ENCODE measurements at places on chromosomes 1 and 21. TPM values are rescaled to one million over a fixed set of nuclear protein-coding genes. Genes with fewer than 3 reads are reported as not detected.

DNA sequence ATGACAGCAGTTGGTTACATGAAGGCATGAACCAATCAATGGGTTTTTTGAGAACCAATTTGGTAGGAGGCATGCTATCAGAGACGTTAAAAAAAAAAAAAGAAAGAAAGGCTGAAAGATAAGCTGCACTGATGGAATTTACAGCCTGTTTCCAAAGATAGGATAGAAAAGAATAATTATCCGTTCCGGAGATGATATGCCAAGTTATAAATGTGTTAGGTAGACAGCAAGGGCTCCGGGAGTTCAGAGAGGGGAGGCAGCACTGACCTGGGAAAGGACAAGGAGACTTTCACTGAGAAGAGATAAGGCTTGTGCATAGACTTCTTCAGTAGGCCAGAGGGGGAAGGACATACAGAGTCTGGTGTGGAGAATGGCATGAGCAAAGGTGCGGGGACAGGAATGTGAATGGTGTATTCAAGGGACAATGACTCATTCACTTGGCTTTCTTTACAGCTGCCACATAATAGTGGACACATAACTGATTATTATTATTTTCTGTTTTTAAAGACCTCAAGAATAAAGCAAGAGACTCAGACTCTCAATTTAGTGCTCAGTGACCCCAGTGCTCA is 24.8 kb upstream of the ACBD6 start:
- DNase-seq, result no peak

- no peak for DNase-seq
These were observed 124.5 kb upstream of the GALNT2 start for GRCh38 chr1:229942501-229942900.

DNA sequence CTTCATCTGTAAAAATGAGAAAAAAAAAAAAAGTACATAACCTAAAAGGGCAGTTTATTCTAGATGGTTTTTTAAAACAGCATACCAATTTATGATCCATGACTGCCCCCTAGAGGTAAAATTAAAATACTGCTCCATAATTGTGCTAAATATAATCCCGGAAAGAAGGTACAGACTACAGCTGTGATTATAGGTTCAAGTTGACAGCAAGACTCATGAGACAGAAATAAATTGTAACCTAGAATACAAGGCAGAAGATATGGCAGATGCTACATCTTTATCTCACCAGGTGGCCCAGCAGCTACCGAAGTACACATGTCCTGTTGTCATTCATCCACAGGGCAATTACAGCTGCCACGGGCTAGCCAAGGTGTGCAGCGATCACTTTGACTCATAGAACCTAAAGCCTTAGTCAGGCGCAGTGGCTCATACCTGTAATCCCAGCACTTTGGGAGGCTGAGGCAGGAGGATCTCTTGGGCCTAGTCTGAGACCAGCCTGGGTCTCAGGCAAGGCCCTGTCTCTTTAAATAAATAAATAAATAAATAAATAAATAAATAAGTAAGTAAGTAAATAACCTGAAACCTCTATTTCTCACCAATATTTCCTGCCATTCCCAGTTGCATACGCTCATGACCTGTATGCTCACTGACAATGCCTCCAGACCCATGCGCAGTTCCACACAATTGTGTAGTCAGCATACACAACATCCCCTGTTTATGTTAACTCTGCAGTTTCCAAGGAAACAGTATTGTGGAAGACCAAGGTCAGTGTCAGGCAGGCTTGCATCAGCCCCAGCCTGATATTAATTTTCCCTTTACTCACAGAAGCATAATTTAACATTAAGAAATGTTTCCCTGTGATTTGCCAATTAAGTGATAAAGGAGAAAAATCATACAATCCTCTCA is 18.3 kb upstream of the PPIE start:
- DNase-seq, result peak; percentile 51

GRCh38 chr1:42757892-42758275 is 8.9 kb downstream of the P3H1 start:
- DNase-seq, result no peak

DNA sequence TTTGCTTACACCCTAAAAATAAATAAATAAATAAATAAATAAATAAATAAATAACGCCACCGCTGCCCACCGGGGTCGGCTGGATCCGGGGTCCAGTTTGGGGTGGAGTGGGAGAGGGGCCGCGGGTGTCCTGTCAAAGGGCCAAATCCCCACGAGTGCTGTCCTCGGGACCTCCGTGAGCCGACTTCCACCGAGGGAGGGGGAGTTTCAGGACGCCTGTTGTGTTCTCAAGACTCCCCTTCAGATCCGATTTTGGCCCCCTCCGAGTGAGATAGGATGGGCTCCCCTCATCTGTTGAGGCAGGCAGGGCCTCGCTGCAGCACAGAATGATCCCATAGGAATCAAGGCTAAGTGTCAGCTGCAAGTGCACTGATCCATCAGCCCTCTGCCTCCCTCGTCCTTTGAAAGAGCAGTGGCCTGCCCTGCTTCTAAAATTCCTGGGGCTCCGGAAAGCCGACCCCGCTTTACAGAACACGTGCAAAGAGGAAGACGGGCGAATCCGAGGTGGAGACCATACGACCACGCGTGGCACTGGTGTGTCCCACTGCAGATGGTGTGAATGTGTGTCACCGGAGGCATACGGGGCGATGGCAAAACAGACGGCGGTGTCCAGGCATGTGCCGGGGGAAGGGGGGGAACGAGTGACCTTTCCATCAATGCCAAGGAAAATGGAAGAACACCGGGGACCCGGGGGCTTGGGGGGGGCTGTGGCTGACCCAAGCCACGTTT is 3880.5 kb downstream of the SRGAP2C start:
- no peak for DNase-seq

DNA sequence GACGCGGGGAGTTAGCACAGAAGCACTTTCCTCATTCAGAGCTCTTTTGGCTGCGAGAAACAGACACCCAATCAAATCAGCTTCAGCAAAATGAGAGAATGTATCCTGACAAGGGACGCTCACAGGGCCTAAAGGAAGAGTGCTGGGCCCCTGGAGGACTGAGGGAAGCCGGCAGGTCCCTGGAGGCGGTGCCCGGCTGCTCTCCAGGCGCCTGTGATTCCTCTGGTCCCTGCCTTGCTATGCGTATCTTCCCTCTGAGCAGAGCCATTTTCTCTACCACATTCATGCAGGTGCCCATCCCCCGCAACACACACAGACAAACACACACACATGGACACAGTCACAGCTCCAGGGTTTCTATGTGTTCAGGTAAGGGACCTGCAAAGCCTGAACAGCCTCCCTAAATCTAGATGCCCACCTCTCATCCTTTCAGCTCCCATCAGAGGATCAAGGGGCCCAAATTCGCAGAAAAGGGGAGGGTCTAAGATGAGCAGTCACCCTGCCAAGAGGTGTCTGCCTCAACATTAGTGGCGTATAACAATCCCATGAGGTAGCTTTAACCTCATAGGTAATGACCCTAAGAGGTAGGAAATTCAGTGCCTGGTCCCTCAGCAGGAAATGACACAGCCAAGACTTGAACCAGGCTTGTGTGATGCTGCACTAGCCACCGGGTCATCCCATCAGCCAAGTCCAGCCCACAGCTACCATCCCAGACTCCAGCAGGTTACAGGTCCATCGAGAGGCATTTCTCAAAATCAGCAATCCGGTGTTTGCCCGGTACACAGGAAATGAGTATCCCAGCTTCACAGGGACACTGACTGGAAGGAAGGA is 29.0 kb downstream of the PTAFR start:
- DNase-seq, result no peak

GRCh38 chr21:35933466-35933865 is 126.9 kb downstream of the SETD4 start:
- peak; percentile 86 for DNase-seq

DNA sequence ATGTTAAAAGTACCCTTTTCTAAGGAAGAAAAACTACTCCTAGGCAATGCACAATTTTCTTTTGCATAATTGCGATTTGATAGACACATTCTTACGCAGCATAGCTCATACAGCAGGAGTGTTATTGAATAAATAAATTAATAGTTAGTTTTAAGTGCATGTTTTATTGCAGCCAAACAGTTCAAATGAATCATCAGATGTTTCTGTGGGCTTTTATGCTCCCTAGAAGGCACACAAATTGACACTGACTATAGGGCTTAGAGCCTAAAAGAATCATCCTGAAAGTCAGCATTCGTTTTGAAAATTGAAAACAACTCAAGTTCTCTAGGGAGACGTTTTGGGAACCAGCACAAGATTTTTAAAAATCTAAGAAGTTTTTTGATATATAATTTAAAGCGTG is 411.9 kb downstream of the HLX start:
- DNase-seq, result no peak

DNA sequence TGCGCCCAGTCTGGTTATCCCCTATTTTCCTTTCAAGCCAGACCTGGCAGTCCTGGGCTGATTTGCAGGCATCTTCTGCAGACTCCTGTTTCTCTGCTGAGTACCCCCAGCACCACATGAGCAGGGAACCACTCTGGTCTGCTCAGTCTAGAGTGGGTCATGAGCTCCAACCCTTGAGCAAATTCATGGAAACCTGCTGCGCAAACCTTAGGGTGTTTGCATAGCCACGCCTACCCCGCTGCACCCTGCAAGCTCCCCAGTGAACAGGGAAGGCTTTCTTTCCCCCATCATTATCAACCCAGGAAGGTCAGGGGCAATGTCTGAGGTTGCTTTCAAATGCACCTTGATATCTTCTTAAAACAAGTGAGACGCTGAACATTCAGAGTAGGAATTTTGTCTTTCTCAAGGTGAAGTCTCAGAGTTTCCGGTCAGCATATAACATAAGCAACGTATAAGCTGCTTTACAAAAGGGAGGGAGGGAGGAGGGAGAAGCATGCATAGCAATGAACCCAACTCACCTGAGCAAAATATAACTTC is 11.1 kb upstream of the KCNE1 start:
- no peak for DNase-seq

GRCh38 chr21:33824156-33824941 is 91.3 kb downstream of the ATP5PO start:
- DNase-seq, result no peak

GRCh38 chr1:206737729-206738201 is 32.8 kb upstream of the IL19 start:
- DNase-seq, result no peak

DNA sequence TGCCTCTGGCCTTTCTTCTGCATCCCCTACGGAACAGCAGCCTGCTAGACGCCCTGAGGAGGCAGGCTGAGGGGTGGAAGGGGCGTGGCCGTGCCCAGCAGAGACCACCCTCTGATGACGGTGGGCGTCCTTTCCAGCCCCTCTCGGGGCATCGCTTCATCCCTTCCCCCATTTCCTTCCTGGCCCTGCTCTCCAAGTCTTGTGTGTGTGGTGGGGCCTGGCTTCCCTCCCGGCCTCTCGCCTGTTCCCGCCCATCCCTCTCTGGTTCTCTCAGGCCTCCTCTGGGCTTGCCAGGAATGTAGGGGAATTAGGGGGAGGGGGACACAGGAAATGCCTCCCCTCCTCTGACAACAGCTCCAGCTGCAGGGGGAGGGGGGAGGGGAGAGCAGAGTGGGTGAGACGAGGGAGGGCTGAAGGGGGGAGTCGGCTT is 51.1 kb downstream of the SKI start:
- no peak for DNase-seq

DNA sequence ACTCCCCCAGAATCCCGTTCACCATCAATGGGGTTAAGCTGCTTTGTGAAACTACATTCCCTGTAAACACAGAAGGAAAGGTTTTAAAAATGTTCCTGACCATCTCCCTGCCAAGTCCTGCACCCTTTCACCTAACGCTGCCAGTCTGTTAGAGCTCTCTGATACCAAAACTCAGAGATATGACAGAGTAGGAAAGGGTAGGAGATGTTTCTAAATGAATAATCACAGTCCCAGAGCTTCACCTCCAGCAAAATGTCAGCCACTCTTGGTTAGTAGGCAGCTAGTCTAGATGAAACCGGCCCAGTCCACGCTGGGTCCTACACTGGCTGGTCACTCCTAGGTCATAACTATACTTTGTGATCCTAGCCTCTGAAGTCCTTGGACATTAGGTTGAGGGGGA is 26.7 kb downstream of the SLAMF6 start:
- no peak for DNase-seq

DNA sequence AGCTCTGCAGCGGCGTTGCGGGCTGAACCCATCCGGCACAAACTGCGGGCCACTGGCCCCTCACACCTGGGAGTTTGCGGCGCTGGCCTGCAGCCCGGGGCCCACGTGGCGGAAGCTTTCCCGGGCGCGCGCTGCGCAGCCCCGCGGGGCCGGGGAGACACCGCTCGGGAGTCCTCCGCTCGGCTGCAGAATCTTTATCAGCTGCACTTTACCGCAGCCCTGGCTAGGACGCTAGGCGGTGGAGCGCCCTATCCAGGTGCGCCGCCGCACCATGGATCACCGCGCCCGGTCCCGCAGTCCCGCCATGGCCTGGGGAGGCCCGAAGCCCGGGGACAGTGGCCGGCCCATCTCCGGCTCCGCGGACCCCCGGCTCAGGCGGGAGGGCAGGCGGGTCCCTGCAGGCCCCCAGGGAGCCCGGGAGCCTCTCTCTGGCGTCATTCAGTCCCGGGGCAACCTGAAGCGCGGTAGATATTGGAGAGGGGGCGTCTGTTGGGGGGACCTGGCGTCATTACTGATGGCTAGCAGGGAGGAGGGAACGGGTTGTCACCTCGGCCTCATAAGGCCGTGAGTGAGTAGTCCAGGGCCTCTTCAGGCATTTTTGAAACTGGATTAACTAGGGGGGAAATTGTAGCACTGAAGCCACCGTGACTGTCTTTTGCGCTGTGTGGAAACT is 5.7 kb upstream of the OLIG2 start:
- DNase-seq, result no peak

- no peak for DNase-seq
These were observed 133.2 kb downstream of the DISP1 start for GRCh38 chr1:222948079-222948478.

- DNase-seq, result no peak
These were observed 15.8 kb downstream of the SLC45A3 start for GRCh38 chr1:205664399-205665017.

GRCh38 chr1:230174471-230175162 is 107.6 kb downstream of the GALNT2 start:
- no peak for DNase-seq

GRCh38 chr1:80427881-80428280 is 1372.9 kb upstream of the ADGRL2 start:
- DNase-seq, result no peak

DNA sequence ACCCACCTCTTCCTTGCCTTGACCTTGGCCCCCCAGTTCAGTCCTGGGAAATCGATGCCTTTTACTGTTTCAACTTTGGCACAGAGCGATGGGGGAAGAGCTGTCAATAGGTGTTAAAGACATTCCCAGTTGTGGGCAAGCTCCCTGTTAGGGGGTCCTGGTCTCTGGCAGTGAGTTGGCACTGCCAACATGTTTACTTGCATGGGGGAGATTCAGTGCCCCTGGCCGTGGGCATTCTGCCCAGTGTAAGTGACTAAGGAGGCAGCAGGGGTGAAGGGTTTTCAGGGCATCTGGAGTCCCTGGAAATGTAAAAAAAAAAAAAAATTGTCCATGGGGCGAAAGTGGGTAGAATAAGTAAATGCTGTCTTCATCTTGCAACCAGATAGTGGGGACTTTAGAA is 407.0 kb downstream of the PTPRU start:
- DNase-seq, result no peak

- no peak for DNase-seq
These were observed 23.6 kb upstream of the ANGPTL3 start for GRCh38 chr1:62573675-62574074.

Gene ZBTB37
- total RNA-seq, result 0.64 TPM

Gene TEX38
- total RNA-seq, result not detected

Gene C1QTNF12
- not detected for total RNA-seq

Gene NBPF1
- total RNA-seq, result 24.5 TPM

Gene TDRD10
- not detected for total RNA-seq

Gene SELENBP1
- not detected for total RNA-seq

Gene ABCG1
- 4.6 TPM for total RNA-seq

Gene LRRC71
- total RNA-seq, result not detected

Gene KRTAP12-2
- not detected for total RNA-seq

Gene ADAMTS1
- 62.5 TPM for total RNA-seq

Gene LCE1F
- total RNA-seq, result not detected

Gene AMY1B
- total RNA-seq, result not detected

Data from Caki2 (cell line).